Cardiac fibroblast (primary cell): ENCODE measurements at places on chromosomes 1 and 21.

GRCh38 chr1:87392248-87393192 is 63.8 kb downstream of the LMO4 start:
- peak; percentile 69 for DNase-seq

DNA sequence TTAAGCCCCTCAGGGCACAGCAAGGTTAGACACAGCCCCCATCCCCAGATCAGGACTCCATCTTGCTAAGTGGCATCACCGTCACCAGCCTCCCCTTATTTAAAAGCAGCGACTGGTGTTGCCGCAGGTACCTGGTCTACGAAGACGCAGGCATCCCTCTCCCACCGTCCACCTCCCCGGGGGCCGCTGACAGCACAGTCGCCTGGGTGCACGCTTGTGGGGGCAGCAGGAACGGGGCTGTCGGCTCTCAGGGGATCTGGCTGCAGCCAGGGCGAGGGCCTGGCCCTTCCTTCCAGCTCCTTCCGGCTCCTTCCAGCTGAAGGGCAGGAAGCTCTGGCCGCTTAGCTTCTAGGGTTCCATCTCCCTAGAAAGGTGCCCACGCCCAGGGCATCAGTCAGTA is 17.6 kb upstream of the CCDC27 start:
- no peak for DNase-seq

DNA sequence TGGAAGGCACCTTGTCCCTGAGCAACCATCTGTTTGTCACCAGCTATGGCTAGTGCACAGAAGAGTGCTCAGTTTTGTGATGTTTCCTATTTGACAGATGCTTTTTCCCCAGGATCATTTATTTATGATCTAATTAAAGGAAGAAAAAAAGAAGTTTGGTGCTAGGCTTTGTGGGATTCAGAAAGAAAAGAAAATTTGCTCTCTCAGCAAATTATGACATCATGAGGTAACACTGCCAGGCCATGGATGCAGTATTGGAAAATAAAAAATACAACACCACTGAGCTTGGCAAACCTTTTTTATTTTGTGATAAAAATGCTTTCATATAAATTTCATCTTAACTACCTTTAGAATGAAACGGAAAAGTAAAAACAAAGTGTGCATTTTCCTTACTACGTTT is 15.5 kb upstream of the ADAM30 start:
- DNase-seq, result no peak

- peak; percentile 65 for DNase-seq
These were observed 21.3 kb downstream of the RAB3B start for GRCh38 chr1:51969038-51969705.

GRCh38 chr1:226223157-226223785 is at the start of gene MIXL1:
Gene MIXL1, plus strand, starts transcription at chr1:226223664. Its CDS starts 18 bp downstream, at chr1:226223682.
- no peak for DNase-seq

GRCh38 chr1:201359873-201360210 is 17.6 kb downstream of the TNNT2 start:
- no peak for DNase-seq
